ENCODE measurements at places on chromosomes 2 and 18.
A peak's percentile ranks its signal among the peaks of the same experiment; 100 is the strongest.

- DNase-seq, result no peak
Observed at GRCh38 chr2:1430491-1430890, 17.2 kb downstream of the TPO start.

DNA sequence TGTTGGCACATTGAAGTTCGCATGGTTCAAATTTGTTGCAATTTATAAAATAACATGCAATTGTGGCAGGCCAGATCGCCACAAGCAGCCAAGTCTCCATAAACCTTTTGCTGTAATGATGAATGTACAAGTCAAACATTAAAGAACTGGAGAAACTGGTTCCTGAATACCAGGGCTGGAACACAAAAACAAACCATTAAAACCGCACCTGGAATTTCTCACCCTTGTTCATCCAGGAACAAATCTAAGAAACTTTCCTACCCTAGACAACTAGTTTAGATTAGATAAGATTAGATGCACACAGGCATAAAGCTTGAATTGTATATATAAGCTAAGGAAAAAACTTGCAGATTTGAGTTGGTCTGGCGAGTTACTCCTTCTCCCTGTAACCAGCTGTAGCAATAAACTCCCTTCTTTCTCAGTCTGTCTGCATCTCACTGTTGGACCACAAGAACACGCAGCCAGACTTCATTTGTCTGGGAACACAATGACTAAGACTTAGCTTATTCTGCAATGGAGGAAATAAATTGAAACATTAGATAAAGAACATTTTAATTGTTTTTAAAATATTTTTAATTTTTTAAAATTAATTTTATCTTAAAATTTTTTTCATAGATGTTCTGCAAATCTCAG, 1835.5 kb upstream of the LRRTM1 start:
- DNase-seq, result no peak

DNA sequence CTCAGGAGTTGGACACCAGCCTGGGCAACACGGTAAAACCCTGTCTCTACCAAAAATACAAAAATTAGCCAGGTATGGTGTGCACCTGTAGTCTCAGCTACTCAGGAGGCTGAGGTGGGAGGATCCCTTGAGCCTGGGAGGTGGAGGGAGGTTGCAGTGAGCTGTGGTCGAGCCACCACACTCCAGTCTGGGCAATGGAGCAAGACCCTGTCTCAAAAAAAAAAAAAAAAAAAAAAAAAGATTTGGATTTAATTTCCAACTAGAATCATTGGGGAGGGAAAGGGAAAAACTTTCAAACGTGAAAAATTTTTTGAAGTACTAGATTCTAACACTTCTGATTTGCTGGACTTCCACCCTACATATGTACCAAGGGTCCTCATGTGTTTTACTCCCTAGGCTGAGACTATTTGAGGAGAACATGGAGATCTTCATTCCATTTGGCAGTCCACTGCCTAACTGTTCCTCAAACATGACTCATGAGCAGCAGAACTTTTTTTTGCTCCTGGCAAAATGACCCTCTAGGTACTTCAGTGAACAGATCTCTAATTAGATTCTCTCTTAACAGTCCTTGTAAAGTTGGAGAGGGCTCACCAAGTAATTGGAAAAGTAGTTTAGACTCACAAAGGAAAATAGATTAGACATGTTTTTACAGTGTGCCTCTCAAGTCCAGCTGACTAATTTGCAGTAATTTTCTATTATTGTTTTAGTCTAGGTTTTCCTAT, 267.6 kb downstream of the METTL4 start:
- no peak for DNase-seq

DNA sequence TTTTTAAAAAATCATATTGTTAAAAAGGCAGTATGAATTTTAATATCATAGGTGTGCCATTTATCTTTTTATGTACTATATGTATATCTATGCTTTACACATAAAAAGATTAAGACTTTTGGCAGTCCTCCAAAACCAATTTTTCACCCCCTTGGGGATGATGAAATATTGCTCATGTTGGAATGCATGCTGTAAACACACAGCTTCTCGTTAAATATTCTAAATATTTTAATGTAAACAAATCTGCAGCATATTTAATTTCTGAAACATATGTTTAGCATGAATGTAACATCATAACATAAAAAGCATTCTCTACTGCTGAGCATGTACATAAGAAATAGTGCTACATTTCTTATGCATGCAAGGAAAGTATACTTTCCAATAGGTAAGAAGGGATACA, 484.3 kb upstream of the LRATD1 start:
- no peak for DNase-seq

GRCh38 chr2:11033114-11033513, 121.4 kb downstream of the KCNF1 start:
- DNase-seq, result no peak

GRCh38 chr2:242022550-242023290, 153.2 kb downstream of the RTP5 start:
- no peak for DNase-seq

- DNase-seq, result no peak
Observed at GRCh38 chr2:128317181-128317898, 1.3 kb downstream of the HS6ST1 start.

DNA sequence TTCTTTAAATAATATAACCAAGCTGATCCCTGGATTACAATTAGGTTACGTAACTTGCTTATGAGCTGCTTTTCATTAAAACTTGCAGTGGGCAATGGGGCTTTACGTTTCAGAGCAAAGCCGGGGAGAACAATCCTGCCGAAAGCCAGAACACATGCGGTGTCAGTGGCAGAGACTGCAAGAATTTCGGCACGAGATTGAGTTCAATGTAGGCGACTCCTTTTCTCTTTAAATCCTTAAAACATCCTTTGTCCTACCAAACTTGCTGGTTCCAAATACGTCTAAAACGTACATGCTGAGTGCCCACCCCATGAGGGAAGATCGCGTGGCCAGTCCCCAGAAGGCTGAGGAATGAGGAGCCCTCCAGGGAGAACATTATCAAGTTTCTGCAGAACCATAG, 36.8 kb upstream of the NCOA1 start:
- DNase-seq, result no peak

DNA sequence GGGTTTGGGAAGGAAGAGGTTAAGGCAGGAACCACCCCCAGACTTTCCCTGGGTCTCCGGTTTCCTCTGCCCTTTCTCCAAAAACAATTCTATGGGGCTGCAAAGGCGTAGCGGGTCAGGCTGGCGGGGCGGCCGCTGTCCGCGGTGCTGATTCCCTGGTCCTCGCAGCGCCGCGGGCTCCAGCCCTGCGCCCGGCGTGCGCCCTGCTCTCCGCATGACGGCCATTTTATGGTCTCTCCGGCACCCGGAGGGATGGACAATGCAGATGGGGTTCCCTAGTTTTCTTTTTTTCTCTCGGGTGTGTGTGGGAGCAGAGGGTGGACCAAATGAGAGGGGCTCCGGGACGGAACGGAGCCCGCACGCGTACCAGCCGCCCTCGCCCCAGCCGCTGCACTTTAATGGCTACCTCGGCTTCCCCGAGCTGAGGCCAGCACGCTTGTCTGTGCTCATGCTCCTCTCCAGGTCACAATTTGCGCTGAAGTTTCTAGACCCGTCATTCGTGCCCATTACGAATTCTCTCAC, 1.6 kb downstream of the ST8SIA3 start:
- DNase-seq, result no peak

DNA sequence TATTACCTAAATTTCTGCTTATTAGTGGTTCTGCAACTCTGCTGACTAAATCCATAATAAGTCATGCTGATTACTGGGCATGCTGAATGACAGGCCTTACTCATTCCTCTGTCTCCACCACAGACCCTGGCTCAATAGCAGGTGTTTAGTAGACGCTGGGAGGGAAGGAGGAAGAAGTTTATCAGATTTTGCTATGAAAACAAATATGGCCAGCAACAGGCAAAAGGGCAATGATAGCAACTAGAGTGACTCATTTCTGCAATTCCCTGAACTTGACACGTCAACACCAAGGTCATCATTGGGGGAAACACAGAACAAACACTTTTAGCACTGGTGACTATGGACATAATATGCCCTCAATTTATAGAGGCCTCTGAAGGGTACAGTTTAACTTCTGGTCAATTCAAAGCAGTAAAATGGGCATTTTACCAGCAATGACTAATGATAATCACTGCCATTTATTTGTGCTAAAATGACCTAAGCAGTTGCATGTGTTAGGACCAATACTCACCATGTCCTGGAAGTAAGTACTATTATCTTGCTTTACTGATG, 35.2 kb downstream of the TMEM163 start:
- DNase-seq, result no peak

DNA sequence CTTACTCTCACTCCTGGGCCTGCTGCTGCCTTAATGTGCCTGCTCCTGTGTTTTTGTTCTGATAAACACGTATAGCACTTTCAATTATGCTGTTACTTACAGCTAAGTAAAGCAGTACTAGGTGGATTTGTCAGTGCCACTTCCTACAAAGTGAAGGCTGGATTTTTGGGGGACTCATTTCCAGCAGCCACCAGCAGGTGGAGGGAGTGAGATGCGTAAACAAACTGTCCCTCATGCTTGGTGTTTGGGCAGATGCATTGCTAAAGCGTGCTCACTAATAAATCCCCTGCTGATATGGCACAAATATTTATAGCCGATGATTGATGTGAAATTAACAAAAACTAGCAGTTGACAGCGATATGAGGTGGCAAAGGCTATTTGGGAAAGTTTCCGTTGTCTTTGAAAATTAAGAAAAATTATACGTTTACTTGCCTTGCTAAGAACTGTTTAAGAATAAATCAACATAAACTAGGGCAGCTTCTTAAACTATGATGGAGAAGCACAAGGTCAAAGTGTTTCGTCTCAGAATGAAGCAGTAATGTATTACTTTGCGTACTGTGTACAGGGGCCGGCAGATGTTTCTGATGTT, 101.7 kb downstream of the AGAP1 start:
- DNase-seq, result peak; percentile 18

DNA sequence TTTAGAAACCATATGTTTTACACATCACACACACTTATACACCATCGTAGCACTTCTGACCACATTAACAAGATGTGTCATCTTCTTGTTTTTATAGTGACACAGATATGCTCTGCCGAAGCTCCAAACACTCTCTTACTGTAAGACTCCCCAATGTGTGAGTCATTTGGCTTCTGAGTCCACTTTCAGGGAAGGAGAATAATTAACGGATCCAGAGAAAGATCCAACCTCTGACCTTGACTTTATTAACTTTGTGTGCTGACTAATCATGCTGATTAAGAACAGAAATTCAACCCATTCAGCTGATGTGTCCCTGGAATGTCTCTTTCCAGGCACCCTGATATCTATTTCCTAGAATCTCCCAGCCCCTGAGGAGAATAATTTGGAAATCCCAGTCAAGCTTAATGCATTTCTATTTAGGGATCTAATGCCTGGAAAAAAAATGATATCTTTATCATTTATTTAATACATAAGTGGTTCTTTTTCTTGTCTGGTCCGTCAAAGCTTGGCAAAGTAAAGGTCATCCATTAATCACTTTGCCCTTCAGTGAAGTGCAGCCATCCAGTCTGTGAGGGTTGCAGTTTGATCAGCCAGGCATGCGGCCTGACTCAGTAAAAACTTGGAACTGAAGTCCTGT, 615.8 kb upstream of the SYT4 start:
- no peak for DNase-seq

DNA sequence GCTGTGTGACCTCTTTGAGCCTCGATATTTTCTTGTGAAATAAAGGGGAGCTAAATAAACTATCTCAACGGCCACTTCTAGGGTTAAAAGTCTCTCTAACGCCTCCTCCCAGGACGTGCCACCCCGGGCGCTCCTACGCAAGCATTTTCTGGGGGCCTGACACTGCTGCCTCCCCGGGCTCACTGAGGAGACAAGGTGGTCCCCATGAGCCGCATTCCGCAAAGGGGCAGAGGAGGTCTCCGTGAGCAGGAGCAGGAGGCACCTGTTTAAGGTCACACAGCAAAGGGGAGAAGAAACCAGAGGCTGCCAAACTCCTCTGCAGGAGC, 913 bp upstream of the WNT10A start:
- no peak for DNase-seq

DNA sequence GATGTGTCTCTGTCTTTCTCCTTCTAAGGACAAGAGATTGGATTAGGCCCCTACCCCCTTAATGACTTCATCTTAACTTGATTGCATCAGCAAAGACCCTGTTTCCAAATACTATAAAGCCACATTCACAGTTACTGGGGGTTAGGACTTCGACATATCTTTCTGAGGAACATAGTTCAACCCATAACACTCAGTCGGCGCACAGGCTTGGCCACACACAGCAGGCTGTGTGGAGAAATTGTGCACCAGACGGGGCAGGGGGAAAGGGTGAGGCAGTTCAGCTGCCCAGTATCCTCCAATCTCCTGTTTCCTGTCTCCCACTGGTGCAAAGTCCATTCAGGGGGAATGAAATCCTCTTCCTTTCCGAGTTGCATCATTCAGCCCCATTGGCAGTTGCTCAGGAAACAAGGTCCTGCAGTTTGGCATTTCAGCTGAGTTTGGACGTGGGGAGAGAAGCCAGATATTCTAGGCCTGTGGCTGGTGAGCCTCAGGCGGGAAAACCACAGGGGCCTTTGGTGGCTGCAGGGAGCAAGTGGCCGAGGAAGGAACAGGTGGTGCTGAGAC, 9.4 kb upstream of the RAPGEF4 start:
- no peak for DNase-seq

GRCh38 chr2:88199912-88200682, 30.0 kb downstream of the THNSL2 start:
- DNase-seq, result no peak

- no peak for DNase-seq
Observed at GRCh38 chr2:190350371-190350770, 7.0 kb downstream of the INPP1 start.

- no peak for DNase-seq
Observed at GRCh38 chr2:179335732-179336131, 71.1 kb upstream of the SESTD1 start.

DNA sequence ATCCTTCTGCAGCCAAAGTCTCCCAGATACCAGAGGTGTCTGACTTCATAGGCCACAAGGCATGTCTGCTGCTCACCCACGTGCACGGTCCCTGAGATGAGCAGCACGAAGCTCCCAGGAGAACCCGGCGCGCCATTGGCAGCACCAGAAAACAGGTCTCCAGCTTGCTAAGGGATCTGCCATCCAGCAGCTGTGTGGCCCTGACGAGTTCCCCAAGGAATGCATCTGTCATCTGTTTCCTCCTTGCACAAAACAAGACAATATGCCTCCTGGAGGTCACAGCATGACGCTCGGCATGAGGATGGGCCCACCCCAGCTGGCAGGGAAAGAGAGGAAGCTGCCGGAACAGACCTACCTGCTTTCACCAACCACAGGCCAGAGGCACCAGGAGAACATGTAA, 29.2 kb downstream of the HS6ST1 start:
- no peak for DNase-seq

- no peak for DNase-seq
Observed at GRCh38 chr2:137252934-137253333, 487.6 kb downstream of the THSD7B start.

GRCh38 chr18:13320096-13320495, 101.5 kb downstream of the LDLRAD4 start:
- DNase-seq, result no peak

Data from NCI-H2029 (cell line).